ENCODE measurements at places on chromosomes 4 and X. TPM values are rescaled to one million over a fixed set of nuclear protein-coding genes. Genes with fewer than 3 reads are reported as not detected.

Gene TMEM31
- total RNA-seq = not detected

Gene SEPTIN11
- total RNA-seq = 41.9 TPM

Gene CAMK2D
- total RNA-seq = 14.7 TPM

Gene JADE3
- total RNA-seq = 4.9 TPM

Gene CSAG3
- total RNA-seq = not detected

Gene SPANXB1
- not detected for total RNA-seq

Gene CLGN
- total RNA-seq = 0.78 TPM

Gene TGIF2LX
- not detected for total RNA-seq

Gene KCTD8
- total RNA-seq = 0.15 TPM

Gene FAM184B
- under 0.01 TPM for total RNA-seq
